Femur (tissue), 1 donor: ENCODE measurements at places on chromosomes 1 and 21.

GRCh38 chr1:2965676-2966075, 55.6 kb upstream of the ACTRT2 start:
- peak; percentile 7 for DNase-seq

GRCh38 chr1:41975850-41976569, 57.3 kb upstream of the HIVEP3 start:
- DNase-seq: no peak

- no peak for DNase-seq
Observed at GRCh38 chr1:68384872-68385411, 64.8 kb downstream of the RPE65 start.

DNA sequence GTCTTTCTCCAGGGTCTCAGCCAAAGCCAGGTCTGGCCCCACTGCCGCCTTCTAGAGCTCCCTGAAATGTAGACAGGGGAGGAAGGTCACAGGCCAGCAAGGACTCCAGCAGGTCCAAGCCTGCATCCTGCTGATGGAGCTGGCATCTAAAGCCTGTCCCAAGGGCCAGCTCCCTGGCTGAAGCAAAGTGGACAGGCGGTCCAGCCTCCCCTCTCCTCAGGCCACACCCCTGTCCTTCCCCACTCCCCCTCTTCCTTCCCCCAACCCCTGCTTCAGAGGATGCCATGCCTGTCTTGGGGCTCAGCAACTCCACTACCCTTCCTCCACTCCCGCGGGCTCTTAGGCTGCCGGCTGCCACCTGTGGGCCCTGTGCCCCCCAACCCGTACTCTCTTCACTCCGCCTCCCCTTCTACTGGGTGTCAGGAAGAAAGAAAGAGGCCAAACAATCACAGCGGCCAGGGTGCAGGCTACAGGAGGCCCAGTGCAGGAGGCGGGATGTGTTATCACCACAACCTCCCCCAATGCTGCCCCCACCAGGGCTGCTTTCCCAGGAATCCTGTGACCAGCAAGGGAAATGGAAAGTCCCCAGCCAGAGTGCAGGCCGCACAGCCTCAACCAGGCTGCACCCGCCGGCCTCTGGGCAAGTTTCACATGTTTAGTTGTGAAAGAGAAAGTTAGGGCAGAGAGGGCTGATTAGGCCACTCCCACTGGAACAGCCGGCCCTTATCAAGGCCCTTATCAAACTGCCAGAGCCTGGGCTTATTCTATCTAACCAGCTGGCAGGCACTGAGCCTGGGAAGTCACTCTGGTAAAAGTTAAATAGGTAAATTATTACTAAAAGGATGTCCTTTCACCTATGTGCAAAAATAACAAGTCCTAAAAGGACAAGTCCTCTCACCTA, 34.1 kb downstream of the ACOT7 start:
- peak; percentile 72 for DNase-seq

DNA sequence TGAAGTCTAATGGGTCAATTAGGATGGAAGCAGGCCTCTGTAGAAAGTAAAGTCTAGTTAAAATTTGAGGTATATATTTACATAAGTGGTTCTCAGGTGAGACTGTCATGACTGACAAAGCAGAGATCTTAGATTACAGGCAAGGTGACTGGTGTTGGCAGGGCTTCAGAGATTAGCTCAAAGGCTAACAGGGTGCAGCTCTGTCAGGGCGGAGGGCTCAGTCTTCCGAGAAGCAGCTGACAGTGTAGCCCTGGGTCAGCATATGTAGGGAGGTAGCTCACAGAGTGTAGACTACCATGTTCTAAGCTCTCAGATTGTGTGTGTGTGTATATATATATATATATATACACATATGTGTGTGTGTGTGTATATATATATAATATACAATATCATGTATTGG, 54.7 kb downstream of the RBM11 start:
- no peak for DNase-seq

- DNase-seq: no peak
Observed at GRCh38 chr1:47495176-47495713, 57.4 kb downstream of the FOXD2 start.

DNA sequence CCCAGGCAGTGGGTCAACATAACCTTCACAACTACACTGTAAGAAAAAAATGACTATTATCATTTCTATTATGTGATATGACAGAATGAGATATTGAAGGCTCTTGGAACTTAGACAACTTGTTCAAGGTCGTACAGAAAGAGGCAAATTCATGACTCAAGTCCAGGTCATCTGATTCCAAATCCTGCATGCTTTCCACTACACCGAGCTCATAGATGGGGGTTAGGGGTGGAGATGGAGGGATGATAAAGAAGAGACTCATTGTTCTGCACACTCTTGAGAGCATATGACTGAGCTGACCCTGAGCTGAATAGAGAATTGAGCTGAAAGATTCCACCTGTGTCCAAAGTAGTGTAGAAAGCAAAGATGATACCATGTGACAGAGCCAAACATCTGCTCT, 2.8 kb downstream of the FCRL6 start:
- DNase-seq: no peak

- no peak for DNase-seq
Observed at GRCh38 chr21:38417726-38418125, 80.6 kb downstream of the ERG start.

- DNase-seq: no peak
Observed at GRCh38 chr1:167086768-167087167, 3.4 kb downstream of the GPA33 start.

GRCh38 chr21:16022921-16023320, 293.1 kb downstream of the USP25 start:
- no peak for DNase-seq

DNA sequence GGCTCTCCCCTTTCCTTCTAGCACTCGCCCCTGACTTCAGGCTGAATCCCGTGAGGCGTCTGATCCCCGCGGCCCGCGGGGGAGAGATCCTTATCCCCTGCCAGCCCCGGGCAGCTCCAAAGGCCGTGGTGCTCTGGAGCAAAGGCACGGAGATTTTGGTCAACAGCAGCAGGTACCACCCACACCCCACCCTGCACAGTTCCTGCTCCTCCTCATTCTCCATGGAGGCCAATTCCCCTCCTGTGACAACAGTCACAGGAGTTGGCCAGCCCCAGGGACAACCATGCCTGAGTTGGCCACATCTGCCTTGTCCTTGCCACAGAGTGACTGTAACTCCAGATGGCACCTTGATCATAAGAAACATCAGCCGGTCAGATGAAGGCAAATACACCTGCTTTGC, 20.0 kb downstream of the TMEM81 start:
- no peak for DNase-seq

DNA sequence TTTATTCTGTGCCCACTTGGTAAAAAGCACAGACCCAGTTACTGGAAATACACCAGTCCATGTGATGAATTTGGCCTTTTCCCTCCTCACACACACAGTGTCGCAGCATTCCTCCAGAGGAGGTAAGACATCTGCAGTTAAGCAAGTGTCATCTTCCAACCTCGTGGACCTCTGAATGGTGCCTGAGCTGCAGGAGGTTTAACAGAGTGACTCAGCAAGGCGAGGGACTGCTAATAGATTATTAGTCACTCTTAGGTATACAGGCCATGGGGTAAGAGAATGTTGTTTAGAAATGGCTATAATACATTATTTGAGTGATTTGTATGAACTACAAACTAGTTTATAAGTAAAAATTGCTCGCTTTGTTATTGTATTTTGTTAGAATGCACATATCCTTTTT, 8.6 kb upstream of the LRRC8B start:
- no peak for DNase-seq

- DNase-seq: no peak
Observed at GRCh38 chr1:32754317-32755097, 51.9 kb upstream of the SYNC start.

DNA sequence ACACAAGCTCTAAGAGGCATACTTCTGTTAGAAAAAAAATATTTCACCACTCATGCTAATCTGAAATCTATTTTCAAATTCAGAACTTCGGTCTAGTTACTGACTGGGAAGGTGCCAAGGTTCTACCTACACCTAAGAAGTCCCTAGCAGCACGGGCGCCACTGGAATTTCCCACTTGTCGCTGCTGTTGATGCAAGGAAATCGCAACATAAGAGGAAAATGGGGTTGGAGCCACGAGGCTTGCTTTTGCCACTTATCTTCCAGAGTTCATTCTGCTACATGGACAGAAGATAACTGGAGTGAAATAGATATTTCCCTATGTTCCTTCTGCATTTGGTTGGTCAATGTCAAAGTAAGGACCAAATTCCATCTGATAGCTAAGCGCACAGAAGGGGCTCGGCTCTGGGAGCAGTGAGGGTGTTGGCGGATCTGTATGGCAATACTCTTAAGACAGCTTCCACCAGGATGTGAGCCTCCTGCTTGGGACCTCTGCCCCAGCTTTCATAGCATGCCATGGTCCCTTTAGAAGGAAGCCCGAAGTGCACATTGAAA, 47.2 kb downstream of the RCAN1 start:
- no peak for DNase-seq

DNA sequence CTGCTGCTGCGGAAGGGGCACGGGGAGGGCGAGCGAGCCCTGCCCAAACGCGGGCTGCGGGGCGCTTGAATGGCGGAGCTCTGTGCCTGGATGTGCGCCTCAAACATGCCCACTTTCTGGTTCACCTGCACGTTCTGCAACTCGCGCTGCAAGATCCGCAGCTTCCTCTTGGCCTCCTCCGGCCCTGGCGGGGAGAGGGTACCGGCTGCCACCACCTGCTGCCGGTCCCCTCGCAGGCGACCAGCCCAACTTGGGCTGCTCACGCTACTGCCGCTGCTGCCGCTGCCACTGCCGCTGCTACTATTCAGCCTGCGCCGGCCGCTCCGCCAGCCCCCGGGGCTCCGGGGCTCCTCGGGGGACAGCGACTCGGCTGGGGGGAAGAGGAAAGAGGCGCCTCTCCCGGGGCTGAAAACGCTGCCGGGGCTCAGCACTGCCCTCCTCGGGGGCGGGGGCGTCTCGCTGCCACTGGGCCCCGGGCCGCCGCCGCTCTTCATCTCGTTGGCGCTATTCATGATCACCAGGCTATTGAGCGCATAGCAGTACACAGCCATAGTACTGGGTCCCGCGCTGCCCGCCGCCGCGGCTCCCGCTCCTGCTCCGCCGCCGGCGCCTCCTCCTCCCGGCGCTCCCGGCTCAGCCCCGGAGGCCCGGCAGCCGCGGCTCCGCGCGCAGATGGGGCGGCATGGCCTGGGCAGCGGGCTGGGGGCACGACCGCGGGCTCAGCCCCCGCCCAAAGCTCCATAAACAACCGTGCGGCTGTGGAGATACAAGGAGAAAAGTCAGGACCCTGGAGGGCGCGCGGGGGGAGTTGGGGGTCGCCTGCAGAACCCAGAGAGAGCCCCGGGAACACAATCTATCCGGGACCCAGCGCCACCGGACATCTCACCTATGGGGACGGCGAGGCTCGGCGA, 1.9 kb downstream of the ITPKB start:
- peak; percentile 65 for DNase-seq

DNA sequence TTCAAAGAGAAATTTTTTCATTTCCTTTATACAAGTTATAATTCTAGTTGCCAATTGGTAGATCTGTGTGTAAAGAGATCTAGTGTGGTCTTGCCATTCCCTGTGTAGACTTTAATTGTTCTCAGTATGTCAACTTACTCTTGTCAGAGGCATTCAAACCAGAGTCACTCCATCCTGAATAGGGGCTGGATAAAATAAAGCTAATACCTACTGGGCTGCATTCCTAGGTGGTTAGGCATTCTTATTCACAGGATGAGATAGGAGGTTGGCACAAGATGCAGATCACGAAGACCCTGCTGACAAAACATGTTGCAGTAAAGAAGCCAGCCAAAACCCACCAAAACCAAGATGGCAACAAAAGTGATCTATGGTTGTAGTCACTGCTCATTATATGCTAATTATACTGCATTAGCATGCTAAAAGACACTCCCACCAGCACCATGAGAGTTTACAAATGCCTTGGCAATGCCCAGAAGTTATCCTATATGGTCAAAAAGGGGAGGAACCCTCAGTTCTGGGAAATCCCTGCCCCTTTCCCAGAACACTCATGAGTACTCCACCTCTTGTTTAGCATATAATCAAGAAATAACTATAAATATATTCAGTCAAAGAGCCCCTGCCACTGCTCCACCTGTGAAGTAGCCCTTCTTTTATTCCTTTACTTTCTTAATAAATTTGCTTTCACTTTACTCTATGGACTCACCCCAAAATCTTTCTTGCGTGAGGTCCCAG, 74.0 kb upstream of the ADAMTS5 start:
- DNase-seq: no peak

- no peak for DNase-seq
Observed at GRCh38 chr1:7229186-7229585, 443.9 kb downstream of the CAMTA1 start.

DNA sequence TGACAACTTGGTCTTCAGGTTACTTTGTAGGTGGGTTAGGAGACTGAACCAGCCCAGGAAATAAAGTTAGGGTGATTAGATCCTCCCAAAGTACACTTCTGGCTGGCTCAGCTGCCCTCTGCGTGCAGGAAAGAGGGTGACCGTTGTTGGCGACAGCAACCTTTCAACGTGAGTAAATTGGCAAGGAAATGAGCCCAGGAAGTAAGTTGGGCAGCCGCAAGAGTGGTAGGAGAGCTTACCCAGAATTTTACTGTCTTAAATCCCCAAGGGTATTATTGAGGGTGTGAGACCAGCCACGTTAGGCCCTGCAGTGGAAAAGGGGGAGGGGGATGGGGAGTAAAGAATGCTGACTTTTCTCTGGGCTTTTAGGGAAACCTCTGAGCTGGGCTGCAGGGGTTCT, 1.6 kb downstream of the TENT5C start:
- DNase-seq: peak; percentile 29

- peak; percentile 98 for DNase-seq
Observed at GRCh38 chr1:151909167-151910149, at the start of gene THEM4. Gene THEM4, minus strand, starts transcription at chr1:151909511. Its CDS starts 53 bp downstream, at chr1:151909458.

GRCh38 chr1:101013776-101014175, 11.8 kb downstream of the DPH5 start:
- DNase-seq: no peak

DNA sequence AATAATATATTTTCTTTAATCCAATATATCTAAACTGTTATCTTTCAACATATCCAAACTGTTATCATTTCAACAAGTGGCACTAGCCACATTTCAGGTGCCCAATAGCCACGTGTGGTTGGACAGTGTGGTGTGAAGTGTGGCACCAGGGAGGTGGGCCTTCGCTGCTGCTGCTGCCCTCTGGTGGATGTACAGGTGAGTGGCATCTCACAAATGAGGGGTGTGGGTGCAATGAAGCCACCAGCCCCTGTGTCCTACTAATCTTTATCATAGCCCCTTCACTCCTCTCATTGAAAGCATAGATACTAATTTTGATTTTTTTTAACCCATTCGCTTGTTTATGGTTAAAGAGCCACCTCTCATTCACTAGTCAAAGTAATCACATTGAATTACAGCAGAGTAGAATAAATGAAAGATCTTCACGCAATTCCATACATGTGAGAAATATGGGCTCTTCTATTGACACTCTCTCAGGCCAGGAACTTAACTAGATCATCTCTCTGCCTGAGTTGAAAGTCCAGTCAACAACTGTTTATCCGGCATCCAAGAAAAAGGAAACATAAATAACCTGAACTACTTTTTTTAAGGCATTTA, 499.2 kb downstream of the OMA1 start:
- no peak for DNase-seq

- DNase-seq: peak; percentile 88
Observed at GRCh38 chr1:203556047-203556851, 62.3 kb downstream of the OPTC start.
